ENCODE measurements at places on chromosomes 11 and 22.

DNA sequence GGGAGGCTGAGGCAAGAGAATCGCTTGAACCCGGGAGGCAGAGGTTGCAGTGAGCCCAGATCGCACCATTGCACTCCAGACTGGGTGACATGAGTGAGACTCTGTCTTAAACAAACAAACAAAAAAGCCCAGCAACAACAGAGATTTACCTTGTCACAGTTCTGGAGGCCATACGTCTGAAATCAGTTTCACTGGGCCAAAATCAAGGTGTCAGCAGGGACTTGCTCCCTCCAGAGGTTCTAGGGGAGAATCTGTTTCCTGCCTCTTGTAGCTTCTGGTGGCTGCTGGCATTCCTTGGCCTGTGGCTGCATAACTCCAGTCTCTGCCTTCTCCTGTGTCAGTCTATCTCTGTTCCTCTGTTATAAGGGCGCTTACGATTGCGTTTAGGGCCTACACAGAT, 1.5 kb downstream of the DDX10 start:
- DNase-seq = no peak

DNA sequence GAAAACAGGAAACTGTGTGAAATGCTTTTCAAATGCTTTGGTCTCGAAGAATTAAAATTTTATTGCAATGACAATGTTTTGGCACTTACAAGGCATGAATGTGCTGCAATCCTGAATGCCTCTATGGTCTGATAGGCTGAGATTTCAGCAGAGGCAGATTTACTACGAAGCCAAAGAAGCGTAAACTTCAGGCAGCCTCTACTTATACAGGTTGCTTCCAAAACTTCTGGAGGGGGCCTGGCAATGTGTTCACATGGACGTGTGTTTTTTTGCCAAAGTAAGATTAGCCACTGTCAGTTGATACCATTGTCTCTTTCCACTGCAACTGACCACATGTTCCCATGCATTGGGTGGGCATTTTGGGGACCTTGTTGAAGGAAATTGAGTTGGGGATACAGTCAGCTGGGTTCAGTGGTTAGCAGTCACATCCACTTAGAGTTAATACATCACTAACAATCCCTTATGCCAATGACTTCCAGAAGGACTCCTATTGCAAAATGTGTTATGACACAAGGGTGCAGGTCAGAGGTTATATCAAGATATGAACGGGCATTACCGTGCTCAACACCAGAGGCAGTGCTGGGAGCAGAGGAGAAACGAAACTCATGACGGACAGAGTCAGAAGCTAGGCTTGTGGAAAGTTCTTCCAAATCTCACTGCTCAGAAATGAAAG, 48.8 kb downstream of the ABTB2 start:
- DNase-seq = no peak

- DNase-seq = no peak
These were observed 18.9 kb downstream of the FBXO7 start for GRCh38 chr22:32493551-32493950.

DNA sequence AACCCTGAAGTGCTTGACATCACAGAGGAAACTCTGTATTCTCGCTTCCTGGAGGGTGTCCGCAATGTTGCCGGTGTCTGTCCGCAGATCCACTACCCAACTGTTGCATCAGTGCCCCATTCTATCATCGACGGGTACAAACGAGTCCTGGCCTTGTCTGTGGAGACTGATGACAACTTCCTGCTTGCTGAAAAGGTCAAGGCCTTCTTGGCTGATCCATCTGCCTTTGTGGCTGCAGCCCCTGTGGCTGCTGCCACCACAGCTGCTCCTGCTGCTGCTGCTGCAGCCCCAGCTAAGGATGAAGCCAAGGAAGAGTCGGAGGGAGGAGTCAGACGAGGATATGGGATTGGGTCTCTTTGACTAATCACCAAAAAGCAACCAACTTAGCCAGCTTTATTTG, 42.9 kb upstream of the DAGLA start:
- DNase-seq = no peak

GRCh38 chr11:75333807-75334140, 17.7 kb downstream of the ARRB1 start:
- no peak for DNase-seq

GRCh38 chr11:11427140-11427539, 74.1 kb upstream of the CSNK2A3 start:
- no peak for DNase-seq

GRCh38 chr22:24727218-24727851, 47.2 kb downstream of the PIWIL3 start:
- no peak for DNase-seq

DNA sequence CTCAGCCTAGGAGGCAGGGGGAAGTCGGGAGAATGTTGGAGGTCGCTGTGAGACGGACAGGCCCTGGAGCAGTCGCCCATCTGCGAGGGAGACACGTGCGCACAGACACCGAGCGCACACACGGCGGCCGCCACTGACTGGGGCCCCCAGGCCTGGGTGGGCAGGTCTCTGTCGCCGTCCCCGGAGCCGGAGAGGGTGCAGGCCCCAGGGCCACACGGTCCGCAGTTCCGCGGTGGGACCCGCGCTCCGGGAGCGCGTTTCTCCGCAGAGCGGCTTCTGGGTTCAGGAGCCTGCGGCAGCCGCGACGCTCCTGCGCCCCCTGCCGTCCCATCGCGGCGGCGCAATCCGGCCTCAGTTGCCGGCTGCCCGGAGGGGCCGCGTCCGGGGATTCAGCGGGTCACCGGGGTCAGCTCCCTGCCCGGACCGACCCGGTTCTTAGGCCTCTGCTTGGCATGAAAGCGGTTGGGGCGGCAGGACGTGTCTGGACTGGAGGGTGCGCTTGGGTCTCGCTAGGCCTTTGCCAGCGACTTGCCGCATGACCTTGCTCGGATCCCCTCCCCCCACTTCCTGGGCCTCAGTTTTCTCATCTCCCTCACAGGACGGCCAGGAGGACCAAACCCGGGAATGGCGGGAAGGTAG, 31.2 kb downstream of the PDE2A start:
- DNase-seq = peak; percentile 20

- DNase-seq = no peak
These were observed 71.8 kb downstream of the CTTN start for GRCh38 chr11:70470127-70470526.

DNA sequence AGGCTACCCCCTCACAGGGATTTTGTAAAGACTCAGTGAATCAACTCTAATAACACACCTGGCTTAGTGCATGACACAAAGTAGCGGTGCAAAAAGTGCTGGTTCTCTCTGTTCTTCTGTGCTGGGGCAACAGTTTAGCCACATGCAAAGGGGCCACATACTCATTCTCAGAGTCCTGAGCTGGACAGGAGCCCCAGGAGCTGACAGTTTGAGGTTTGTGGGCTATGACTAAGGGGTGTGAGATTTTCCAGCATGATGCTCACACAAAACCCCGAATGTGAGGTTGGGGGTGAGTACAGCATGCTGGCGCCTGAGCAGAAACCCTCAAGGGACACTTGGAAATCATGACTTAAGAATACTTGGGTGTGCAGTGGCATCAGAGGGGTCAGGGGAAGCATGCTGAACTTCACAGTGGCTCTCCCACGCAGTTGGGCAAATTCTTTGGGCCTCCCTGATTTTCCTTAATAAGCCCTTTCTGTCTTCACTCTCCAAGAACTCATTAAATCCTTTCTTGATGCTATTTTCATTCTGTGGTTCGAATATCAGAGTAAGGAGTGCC, 31.0 kb downstream of the TMPRSS5 start:
- DNase-seq = no peak

DNA sequence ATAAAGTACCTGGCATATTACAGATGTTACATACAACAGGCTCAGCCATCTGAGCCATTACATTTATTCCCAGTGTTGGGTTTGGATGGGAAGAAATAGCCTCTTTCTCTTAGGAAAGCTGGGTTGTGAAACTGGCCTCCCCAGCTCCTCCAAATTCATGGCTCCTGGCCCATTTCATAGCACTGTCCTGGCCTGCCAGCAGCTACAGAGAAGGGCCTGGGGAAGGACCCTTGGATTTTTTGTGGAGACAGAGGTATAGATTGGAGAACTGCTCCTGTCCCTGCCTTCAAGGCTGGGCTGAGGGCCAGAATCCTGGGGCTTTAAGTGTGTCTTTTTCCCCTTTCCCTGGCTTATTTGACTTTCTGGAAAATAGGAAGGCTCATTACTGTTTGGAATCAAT, 18.0 kb downstream of the PKNOX2 start:
- no peak for DNase-seq

DNA sequence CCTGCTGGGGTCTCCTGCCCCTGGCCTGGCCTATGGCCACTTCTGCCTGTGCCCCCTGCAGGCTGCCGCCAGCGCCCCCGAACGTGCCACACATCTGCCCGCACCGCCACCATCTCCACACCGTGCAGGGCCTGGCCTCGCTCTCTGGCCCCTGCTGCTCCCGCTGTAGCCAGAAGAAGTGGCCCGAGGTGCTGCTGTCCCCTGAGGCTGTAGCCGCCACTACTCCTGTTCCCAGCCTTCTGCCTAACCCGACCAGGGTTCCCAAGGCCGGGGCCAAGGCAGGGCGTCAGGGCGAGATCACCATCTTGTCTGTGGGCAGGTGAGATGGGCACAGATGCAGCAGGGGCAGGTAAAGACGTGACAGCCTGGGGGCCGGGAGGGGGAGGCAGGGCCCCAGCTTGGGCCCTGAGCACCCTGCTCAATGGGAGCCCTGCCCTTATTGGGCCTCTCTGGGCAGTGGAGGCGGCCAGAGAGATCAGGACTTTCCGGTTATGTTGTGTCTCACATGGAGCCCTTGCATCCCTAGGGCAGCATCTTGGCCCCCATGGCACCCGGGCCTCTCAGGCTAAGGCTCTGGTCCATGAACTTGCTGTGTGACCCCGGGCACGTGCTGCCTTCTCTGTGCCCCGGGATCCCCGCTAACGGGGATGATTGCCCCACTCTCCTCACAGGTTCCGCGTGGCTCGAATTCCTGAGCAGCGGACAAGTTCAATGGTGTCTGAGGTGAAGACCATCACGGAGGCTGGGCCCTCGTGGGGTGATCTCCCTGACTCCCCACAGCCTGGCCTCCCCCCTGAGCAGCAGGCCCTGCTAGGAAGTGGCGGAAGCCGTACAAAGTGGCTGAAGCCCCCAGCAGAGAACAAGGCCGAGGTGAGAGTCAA, 18.5 kb downstream of the RELT start:
- no peak for DNase-seq

DNA sequence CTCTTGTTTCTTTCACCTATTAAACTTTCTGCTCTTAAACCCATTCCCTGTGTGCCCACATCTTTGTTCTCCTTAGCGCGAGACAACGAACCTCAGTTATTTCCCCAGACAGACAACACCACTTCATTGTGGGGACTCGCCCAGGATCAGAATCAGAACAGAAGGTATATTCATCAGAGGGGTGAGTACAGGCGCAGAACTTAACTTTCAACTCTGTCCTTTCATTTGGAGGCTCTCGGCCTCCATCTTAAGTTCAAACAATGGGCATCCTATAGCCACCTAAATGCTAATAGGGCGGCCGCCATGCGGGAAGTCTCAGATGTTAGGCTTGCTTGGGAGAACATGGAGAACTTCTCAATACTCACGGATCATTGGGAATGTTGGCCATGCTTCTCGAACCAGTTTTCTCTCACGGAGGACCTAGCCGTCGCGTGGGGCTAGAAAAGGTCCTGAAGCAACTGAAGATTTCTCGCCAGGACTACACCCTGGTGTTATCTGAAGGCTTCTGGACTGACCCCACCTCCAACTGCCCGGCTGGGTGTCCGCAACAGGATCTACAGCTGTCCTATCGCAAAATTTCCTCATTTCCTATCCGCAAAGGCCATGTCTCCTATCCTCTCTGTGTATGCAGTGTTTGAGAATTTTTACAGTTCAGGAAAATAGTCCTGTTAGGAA, 13.4 kb upstream of the HYLS1 start:
- no peak for DNase-seq

DNA sequence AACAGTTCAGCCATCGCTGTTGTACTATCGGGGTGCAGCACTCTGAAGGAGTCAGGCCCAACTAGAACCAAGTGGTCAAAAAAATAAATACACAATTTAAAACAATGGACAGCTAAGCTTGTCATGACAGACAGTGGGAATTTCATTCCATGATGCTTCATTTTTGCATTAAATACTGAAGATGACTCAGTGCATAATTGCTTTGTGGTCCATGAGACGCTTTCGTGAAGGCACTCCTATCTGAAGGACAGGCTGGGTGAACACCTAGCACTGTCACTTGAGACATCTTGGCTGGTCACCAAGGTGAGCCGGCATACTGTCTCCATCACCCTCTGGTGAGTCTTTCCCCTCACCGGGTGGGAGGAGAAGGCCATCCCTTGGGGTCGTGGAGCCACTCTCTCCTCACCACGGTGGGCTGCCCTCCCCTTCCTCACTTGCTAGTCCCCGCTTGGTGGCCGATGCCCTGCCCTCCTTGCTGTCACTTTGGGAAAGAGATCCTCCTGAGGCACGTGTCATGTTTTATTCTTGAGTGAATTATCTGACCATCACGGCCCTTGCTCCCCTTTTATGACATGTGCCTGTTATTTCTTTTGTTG, 4.9 kb upstream of the TESMIN start:
- DNase-seq = no peak

DNA sequence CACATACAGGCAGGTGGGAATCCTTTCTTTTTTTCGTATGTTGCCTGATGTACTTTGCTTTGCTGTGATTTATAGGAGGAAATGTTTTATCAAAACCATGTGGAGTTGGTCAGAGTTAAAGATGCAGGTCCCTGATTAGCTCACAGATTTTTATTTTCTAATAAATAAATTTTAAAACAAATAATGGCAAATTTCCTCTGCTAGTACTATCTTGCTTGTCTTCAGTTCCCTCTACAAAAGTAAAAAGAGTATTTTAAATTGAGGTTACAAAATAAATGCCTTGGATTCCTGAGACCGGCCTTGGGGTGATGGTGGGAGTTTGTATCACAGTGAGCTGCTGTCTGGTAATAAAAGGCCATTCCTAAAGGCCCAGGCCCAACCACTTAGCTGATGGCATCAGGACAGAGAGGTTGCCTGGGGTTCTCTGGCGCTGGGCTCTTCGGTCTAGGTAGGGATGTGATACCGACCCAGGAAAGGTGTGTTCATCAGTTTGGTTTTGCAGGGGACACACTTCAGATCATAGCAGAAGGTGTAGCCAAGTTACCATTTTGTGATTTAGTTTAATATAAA, 129.0 kb downstream of the TBC1D22A start:
- DNase-seq = no peak

DNA sequence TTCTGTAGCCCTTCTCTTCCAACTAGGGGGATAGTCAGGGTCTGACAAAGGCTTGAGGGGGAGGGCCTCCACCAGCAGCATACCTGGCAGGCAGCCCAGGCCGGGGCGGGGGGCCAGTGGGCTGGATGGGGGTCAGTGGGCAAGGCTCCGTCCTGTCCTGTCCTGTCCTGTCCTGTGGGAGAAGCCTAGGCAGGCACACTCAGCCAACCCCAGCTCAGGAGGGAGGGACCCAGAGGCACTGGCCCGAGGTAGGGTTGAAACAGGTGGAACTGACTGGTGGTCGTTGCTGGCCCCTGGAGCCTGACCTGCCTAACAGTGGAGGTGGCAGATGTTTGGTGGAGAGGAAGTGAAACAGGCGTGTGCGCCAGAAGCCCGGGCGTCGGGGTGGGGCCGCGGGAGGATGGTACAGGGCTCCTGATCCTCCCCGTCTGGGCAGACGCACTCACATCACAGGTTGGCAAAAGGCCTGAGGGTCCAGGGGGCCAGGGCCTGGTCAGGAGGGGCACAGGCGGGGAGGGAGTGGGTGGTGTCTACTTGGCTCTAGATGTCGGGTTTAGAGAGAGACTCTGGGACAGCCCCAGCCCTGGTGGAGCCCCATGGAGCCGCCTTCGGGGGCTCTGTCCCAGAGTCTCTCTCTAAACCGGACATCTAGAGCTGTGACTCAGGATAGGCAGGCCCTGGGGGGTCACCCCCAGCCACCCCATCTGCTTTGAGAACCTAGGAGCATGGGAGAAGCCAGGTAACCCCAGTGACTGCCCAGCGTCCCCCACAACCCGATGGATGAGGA, 32.5 kb upstream of the GRAMD4 start:
- no peak for DNase-seq

- no peak for DNase-seq
These were observed 32.5 kb downstream of the WT1 start for GRCh38 chr11:32402836-32403235.
